Cerebellar nuclear complex (tissue), 1 donor: ENCODE measurements at places on chromosomes 3 and 15.

DNA sequence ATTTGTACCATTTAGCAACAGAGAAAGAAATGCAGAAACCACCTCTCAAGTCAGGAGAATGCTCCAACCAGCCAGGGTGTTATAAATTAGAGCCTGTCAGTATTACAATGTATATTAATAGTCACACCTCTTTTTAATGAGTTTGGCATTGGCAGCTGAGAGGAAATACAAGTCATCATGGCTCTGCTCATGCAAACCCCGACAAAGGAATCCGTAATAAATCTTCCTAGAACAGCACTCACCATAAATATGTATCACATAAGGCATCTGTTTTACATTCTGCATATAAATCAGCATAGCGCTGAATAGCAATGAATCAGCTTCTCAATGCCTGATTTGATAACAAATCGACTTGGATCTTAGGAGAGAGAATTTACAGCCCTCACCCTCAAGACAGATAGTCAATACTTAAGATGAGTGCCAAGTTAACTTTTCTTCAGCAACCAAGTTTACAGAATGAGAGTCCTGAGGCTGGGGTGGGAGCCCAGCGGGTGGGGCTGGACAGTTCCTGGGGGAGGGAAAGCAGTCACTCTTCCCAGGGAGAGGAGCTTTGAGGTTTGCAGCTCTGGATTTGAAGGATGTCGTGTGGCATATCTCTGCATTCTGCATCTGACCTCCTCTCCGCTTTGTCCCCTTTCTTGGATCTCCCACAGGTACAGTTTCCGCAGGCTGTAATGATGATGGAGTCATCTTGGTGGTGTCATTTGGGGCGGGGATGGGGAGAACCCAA is 1034.4 kb upstream of the NR2F2 start:
- DNase-seq, result no peak

- DNase-seq, result no peak
These were observed 93.4 kb upstream of the NR2E3 start for GRCh38 chr15:71716990-71717389.

GRCh38 chr3:196287090-196287439 is 461 bp downstream of the PCYT1A start:
- DNase-seq, result no peak

- no peak for DNase-seq
These were observed 36.5 kb downstream of the OXNAD1 start for GRCh38 chr3:16301507-16301906.

GRCh38 chr3:197494366-197495058 is 61.3 kb downstream of the BDH1 start:
- no peak for DNase-seq

- no peak for DNase-seq
These were observed 5.9 kb upstream of the ITPKA start for GRCh38 chr15:41487802-41488201.

- no peak for DNase-seq
These were observed 43.0 kb upstream of the TLE3 start for GRCh38 chr15:70140543-70141375.

GRCh38 chr15:22973286-22973685 is 6.9 kb downstream of the CYFIP1 start:
- DNase-seq, result no peak

GRCh38 chr3:48289659-48290058 is 43.8 kb downstream of the SPINK8 start:
- DNase-seq, result no peak

DNA sequence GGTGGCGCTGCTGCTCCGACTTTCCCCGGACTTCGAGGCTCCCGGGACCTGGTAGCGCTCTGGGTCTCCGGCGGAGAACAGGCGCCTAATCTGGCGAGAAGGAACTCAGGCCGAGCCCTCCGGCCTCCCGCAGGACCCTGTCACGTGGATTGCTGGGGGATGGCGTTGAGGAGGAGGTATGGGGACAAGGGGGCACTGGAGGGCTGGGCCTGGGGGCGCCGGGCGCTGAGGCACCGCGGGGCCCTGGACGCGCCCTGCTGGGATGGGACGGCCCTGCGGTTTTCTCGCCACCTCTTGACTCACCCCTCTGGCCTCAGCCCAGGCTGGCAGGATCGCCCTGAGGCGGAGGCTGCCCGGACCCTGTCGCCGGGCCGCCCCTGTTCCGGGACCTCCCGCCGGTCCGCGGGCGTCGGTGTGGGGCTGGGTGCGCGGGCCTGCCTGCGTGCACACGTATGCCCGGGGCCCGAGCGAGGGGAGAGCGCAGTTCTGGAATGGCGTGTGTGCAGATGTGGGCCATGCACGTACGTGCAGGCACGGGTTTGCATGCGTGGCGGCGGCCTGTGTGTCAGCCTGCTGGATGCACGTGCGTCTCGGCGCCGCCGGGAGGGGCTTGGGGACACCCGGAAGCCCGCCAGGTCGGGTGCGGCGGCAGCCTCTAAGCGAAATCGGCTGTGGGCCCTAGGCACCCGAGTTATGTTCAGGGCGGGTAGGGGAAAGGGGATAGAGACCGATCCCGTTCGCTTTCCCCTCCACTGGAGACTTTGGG is 752 bp downstream of the C15orf39 start:
- DNase-seq, result no peak

DNA sequence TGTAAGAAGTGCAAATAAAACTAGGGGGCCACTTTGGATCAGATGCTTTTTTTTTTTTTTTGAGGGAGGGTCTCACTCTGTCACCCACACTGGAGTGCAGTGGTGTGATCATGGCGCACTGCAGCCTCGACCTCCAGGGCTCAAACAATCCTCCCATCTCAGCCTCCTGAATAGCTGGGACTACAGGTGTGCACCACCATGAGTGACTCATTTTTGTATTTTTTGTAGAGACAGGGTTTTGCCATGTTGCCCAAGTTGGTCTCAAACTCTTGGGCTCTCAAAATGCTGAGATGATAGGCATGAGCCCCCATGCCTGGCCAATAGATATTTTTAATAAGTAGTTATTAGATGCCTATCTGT is 20.8 kb downstream of the CCR1 start:
- no peak for DNase-seq
